A673 (cell line): ENCODE measurements at places on chromosomes 13 and 19.

DNA sequence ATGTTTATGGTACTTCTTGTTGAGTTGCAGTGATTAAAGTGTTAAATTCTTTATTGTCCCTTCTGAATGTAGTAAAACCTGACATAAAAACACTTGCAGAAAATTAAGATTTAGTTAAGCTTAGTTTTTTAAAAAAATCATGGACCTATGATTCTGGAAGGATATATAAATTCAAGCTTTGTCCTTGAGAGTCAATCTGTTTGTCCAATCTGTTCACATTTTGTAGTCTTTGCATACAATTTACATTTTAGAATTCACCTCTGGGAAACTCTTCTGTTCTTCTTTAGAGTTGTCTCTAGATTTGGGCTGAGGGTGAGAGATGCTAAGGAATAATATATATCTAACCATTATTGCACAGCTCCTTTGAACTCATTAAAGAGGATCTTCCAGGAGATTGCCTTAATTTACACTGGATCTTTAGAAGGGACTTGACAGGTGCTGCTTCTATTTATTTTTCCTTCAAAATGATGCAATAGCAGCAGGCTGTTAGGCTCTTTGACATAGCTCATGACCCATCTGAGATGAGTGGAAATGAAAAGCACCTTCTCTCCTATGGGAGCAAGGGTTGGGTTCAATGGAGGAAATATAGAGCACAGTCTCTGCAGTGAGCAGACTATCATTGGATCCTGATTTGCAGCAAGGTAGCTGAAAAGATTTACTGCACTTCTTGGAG, 433.9 kb downstream of the GPC6 start:
- no peak overlapping the region for H3K27ac ChIP-seq
- no peak overlapping the region for H3K4me3 ChIP-seq
- no peaks in the 10 kb centered on the region for H3K27me3 ChIP-seq
- H3K4me1 ChIP-seq, result no peaks in the 10 kb centered on the region
- DNase-seq, result no peak

GRCh38 chr19:17938092-17938845, 5.5 kb downstream of the CCDC124 start:
- H3K27me3 ChIP-seq, result no peaks in the 10 kb centered on the region
- DNase-seq, result peak; percentile 84
- H3K4me1 ChIP-seq, result peaks cover 18% of the 10 kb centered on the region
- H3K36me3 ChIP-seq, result no peaks in the 10 kb centered on the region

DNA sequence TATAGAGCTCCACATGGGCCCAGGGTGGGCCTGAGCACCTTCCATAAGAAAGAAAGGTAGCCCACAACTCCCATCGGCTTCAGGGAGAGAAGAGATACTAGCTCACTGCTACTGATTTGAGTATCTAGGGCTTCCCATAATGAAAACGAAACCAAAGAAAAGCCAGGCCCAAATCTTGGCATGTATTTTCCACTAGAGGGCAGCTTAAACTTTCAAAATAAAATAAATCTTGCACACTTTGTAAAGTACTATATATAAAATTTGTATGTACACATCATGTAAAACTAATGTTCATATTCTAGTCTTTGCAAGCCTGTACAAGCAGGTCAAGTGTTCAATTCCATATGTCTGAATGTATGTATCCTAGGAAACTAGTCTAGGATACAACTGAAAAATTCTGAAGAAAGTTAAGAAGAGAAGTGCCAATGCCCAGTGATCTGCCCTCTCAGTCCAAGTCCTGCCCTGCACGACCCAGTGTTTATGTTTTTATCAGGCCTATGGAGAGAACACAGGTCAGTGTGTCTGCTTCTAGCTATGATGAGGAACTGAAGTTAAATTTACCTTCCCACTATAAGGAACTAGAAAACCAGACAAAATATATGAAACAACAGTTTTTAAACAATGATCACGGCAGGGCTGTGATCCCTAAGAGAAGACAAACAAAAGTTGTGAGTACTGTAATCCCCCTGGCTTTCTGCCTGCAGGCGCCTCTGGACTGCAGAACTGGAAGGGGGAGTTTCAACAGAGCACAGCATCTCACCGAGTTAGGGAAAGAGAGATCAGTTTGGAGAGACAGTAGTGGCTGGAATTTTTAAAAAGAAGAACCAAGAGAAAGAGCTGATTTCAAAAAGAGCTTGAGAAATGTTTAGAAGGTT, 475.7 kb downstream of the UQCRFS1 start:
- no peak overlapping the region for H3K4me3 ChIP-seq
- DNase-seq, result peak; percentile 8
- no peaks in the 10 kb centered on the region for H3K27me3 ChIP-seq
- no peaks in the 10 kb centered on the region for H3K36me3 ChIP-seq

DNA sequence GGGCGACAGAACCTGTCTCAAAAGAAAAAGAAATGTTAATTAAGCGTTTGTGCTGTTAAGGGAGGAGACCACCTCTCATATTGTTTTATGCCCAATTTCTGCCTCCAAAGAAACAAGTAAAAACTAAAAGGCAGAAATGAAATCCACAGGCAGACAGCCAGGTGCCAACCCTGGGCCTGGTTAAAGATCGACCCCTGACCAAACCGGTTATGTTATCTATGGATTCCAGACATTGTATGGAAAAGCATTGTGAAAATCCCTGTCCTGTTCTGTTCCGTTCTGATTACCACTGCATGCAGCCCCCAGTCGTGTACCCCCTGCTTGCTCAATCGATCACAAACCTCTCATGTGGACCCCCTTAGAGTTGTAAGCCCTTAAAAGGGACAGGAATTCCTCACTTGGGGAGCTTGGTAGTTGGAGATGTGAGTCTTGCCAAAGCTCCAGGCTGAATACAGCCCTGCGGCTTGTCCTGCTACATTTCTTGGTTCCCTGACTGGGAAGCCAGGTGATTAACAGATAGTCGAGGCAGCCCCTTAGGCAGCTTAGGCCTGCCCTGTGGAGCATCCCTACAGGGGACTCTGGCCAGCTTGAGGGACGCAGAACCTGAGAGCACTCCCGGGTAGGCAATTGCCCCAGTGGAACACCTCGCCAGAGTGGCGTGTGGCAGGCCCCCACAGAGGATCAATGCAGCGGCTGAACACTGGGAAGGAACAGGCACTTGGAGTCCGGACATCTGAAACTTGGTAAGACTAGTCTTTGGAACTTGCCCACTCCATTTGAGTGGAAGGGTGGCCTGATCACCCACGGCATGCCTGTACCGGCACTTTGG, 748 bp upstream of the ZNF552 start:
- no peak overlapping the region for H3K27ac ChIP-seq
- H3K4me3 ChIP-seq, result peak overlapping the region; percentile 95
- H3K27me3 ChIP-seq, result no peaks in the 10 kb centered on the region

DNA sequence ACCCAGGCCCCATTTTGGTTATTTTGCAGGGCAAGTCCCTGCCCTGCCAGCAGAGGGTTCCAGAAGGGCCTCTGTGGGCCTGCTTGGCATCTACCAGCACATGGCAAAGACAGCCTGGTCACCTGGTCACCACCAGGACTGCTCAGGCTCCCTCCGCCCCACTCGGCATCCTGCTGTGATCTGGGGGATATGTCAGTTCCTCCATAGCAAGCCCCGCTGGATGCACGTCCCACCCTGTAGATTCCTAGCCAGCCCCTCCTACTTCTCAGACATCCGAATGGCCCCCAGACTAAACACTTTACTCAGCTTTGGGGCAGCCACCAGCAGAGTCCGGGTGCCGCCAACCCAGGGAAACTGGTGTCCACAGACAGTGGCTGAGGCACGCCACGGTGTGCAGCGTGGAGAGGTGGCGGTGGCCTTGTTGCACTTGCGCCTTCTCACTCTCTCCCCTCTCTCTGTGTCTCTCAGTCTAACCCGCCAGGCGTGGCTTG, 31.8 kb upstream of the USE1 start:
- no peak overlapping the region for H3K27ac ChIP-seq
- H3K4me3 ChIP-seq, result no peak overlapping the region
- DNase-seq, result no peak
- H3K27me3 ChIP-seq, result no peaks in the 10 kb centered on the region
- no peaks in the 10 kb centered on the region for H3K4me1 ChIP-seq

DNA sequence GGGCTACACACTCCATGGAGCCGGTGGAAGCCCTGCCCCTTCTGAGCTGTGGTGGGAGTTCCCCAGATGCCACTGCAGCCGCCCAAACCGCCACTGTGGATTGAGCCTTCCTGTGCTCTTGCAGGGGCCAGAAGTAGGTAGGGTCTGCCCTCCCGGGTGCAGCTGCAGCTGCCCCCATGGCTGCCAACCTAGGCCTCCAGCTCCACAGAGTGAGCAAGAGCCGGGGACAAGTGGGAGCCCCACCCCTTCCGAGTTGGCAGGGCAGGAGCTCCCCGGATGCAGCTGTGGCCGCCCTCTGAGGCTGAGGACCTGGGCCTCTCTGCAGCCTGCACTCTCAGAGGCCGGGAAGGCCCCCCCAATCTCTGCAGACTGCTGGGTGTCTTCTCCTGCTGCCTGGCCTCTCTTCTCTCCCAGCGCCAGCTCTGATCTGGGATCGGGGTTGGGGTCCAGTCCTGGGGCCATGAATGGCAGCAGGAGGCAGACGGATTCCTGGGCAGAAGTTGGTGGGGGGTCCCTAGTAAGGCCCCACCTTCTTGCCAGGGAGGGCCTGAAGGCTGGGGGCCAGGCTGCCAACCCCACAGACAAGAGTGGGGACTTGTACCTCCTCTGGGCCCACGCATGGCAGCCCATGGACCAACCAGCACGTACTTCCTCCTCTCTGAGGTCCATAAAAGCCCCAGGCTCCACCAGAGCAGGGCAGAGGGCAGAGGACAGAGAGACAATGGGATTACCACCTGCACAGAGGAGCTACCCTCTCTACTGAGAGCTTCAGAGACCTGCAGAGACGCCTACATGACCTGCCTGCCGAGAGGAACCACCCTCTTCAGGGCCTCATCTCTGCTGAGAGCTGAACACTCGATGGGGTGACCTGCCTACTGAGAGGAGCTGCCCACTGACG, 28.9 kb downstream of the AP2S1 start:
- DNase-seq, result no peak
- no peaks in the 10 kb centered on the region for H3K27me3 ChIP-seq
- H3K4me1 ChIP-seq, result peaks cover 3% of the 10 kb centered on the region
- H3K36me3 ChIP-seq, result no peaks in the 10 kb centered on the region
- no peak overlapping the region for H3K27ac ChIP-seq

DNA sequence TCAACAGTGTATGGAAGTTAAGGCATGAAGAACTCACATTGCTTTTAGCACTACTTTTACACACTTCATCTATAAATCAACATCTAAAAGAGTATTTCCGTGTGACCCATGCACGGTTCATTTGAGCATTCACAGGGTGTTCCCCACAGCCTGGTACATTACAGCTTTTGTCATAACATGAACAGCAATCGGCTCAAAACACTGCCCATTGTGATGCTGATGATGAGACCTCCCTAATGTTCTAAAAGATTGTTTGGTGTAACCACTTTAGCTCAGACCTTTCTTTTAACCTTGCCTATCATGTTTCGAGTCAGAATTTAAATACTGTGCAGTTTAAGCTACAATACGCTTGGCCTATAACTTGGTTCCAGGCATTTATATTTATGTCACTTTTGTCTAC, 4.1 kb upstream of the KLF5 start:
- H3K27ac ChIP-seq, result no peak overlapping the region
- no peaks in the 10 kb centered on the region for H3K27me3 ChIP-seq
- H3K36me3 ChIP-seq, result no peaks in the 10 kb centered on the region
- no peak overlapping the region for H3K4me3 ChIP-seq
- no peak for DNase-seq

DNA sequence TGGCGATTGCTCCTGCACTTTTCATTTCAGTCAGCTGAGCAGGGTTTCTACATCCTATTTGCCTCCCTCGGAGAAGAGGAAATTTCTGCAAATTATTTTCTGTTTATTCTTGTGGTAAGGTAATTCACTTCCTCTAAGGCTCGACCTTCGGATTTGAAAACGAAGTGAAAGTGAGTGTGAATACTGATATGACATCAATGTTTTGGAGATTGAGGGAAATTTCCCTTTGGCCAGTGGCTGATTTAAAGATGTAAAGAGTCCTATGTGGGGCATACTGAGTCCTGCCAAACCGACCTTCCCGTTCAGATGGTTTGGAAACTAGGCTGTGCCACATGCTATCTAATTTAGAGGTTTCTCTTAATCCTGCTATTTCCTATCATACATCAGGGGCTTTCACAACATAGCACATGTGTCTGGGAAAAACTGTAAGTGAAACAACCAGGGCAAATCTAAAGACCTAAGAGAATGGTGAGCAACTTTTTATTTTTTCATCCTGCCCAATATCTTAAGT, 112.3 kb downstream of the POSTN start:
- no peaks in the 10 kb centered on the region for H3K27me3 ChIP-seq
- no peak for DNase-seq
- no peak overlapping the region for H3K4me3 ChIP-seq

DNA sequence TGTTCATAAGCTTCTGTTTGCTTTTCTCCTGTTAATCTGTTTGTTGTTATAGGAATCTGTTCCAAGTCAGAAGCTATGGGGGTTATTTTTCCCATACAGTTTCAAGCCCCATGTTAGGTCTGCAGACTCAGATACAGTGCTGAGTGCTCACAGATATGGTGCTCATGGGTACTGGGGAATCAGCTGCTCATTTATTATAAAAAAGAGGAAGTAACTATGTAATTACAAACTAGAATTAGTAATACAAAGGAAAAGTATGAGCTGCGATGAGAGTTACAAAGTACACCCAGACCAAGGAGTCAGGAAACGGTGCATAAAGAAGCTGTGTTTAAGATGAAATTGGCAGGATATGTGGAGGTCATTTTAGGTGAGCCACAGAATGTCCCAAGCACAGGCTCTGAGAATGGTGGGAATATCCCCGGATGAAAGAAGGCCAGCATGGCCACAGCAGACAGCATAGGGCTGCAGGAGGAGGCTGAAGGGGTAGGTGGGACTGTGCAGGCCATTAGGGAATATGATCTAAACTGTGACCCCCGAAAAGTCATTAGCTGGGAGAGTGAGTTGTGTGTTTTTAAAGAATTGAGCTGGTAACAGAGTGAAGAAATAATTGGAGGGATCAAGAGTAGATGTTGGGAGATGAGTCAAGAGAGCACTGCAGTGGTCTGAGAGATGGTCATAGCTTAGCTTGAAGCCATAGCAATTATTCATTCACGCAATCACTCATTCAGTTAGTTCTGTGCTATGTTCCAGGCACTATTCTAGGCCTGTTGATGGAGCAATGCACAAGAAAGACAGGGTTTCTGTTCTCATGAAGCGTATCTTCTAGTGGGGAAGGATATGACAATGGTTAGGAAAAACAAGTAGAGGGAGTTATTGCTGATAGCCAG, 177.4 kb upstream of the UBL3 start:
- no peaks in the 10 kb centered on the region for H3K36me3 ChIP-seq
- no peaks in the 10 kb centered on the region for H3K4me1 ChIP-seq
- DNase-seq, result no peak
- no peak overlapping the region for H3K27ac ChIP-seq
- no peak overlapping the region for H3K4me3 ChIP-seq
